ENCODE measurements at places on chromosomes 3 and 15. TPM values are rescaled to one million over a fixed set of nuclear protein-coding genes. Genes with fewer than 3 reads are reported as not detected.

The MRPL46 gene
- 24.4 TPM for total RNA-seq

The FSTL1 gene
- 516 TPM for total RNA-seq

The DAZL gene
- 3.4 TPM for total RNA-seq

The PRKCD gene
- total RNA-seq, result 22.2 TPM

The PRR20G gene
- total RNA-seq, result not detected

GRCh38 chr3:66297260-66297873 lies 76.6 kb downstream of the SLC25A26 start:
- DNase-seq, result no peak
- H3K36me3 ChIP-seq, result no peaks in the 10 kb centered on the region
- no peaks in the 10 kb centered on the region for H3K4me1 ChIP-seq
- no peak overlapping the region for H3K4me3 ChIP-seq
- H3K27me3 ChIP-seq, result no peaks in the 10 kb centered on the region
- no peak overlapping the region for H3K27ac ChIP-seq

- no peaks in the 10 kb centered on the region for H3K4me1 ChIP-seq
- H3K4me3 ChIP-seq, result no peak overlapping the region
- H3K27me3 ChIP-seq, result no peaks in the 10 kb centered on the region
- H3K36me3 ChIP-seq, result no peaks in the 10 kb centered on the region
- H3K27ac ChIP-seq, result no peak overlapping the region
Observed at GRCh38 chr3:71309342-71309741, 274.2 kb downstream of the FOXP1 start.

- peaks cover 4% of the 10 kb centered on the region for H3K27me3 ChIP-seq
- no peak overlapping the region for H3K4me3 ChIP-seq
- no peak for DNase-seq
Observed at GRCh38 chr3:188943591-188943990, 228.2 kb upstream of the TPRG1 start.

GRCh38 chr15:55991802-55992768 lies 1.3 kb downstream of the NEDD4 start:
- no peak for DNase-seq
- no peaks in the 10 kb centered on the region for H3K36me3 ChIP-seq
- peak overlapping the region; percentile 84 for H3K4me3 ChIP-seq
- H3K27ac ChIP-seq, result no peak overlapping the region

DNA sequence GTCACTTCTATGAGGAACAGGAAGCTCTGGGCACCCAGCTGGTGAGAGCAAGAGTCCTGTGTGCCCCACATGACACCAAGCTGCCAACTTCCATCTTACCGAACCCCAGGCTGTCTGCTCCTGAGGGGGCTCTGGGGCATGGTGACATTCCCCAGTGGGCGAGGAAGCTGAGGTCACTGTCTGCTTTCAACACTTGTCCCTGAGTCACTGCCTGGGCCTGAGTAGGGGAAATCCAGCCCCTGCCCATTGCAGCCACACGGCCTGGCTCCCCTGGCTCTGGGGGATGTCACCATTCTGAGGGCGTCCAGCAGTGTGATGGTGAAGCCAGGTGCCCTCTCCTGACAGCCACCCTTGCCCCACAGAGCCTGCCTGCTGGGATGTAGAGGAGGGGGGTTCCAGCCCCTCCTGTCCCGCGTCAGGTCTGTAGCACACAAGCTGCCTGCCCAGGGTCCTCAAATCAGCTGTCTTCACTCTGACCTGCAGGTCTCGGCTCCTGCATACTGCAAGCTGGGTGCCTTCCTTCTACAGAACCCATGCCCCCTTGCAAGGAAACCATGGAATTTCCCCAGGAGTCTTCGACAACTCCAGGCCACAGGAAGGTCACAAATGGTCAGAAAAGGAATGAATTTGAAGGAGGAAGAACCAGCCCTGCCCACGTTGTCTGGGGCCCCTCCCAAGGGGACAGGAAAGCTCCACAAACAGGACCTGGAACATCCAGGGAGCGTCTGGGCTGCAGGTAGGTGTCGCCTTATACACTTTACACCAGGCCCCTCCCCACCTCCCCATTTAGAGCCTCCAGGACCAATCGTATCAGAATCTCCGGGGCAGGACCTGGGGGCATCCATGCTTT lies 69.9 kb upstream of the GATM start:
- H3K27ac ChIP-seq, result no peak overlapping the region
- no peak overlapping the region for H3K4me3 ChIP-seq
- H3K4me1 ChIP-seq, result no peaks in the 10 kb centered on the region
- H3K36me3 ChIP-seq, result no peaks in the 10 kb centered on the region
- DNase-seq, result no peak

GRCh38 chr3:38314112-38314763 lies 32.1 kb downstream of the SLC22A14 start:
- H3K4me1 ChIP-seq, result no peaks in the 10 kb centered on the region
- peak; percentile 49 for DNase-seq
- H3K27me3 ChIP-seq, result no peaks in the 10 kb centered on the region
- no peak overlapping the region for H3K27ac ChIP-seq

DNA sequence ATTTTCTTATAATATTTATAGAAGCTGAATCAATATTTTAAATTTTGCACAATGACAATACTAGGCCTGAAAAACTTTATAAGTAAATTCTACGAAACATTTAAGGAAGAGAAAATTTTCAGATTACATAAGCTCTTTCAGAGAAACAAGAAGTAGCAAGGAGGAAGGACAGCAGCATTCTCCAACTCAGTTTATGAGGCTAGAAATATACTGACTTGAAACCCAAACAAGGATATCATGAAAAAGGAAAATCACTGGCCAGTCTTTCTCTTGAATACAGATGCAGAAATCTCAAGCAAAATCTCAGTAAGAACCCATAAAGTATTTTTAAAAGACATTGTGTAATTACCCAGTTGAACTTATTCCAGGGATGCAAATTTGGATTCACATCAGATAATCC lies 121.3 kb downstream of the STAC start:
- H3K27me3 ChIP-seq, result no peaks in the 10 kb centered on the region
- H3K27ac ChIP-seq, result no peak overlapping the region
- no peaks in the 10 kb centered on the region for H3K4me1 ChIP-seq
- DNase-seq, result no peak
- no peaks in the 10 kb centered on the region for H3K36me3 ChIP-seq

- no peaks in the 10 kb centered on the region for H3K36me3 ChIP-seq
- no peak for DNase-seq
- H3K27me3 ChIP-seq, result no peaks in the 10 kb centered on the region
Observed at GRCh38 chr3:31247850-31248562, 284.7 kb upstream of the STT3B start.

- no peak overlapping the region for H3K4me3 ChIP-seq
- no peaks in the 10 kb centered on the region for H3K36me3 ChIP-seq
- DNase-seq, result no peak
- H3K27me3 ChIP-seq, result no peaks in the 10 kb centered on the region
- no peak overlapping the region for H3K27ac ChIP-seq
Observed at GRCh38 chr3:131216801-131217200, 164.8 kb upstream of the NUDT16 start.

Measured in H1 (cell line).